ENCODE measurements at places on chromosomes 12 and 14. TPM values are rescaled to one million over a fixed set of nuclear protein-coding genes. Genes with fewer than 3 reads are reported as not detected.

Gene POTEM
- not detected for total RNA-seq

- DNase-seq: no peak
Measured at GRCh38 chr14:26598672-26599131, 869 bp upstream of the NOVA1 start.

Gene ARMH4
- total RNA-seq: 16.2 TPM

DNA sequence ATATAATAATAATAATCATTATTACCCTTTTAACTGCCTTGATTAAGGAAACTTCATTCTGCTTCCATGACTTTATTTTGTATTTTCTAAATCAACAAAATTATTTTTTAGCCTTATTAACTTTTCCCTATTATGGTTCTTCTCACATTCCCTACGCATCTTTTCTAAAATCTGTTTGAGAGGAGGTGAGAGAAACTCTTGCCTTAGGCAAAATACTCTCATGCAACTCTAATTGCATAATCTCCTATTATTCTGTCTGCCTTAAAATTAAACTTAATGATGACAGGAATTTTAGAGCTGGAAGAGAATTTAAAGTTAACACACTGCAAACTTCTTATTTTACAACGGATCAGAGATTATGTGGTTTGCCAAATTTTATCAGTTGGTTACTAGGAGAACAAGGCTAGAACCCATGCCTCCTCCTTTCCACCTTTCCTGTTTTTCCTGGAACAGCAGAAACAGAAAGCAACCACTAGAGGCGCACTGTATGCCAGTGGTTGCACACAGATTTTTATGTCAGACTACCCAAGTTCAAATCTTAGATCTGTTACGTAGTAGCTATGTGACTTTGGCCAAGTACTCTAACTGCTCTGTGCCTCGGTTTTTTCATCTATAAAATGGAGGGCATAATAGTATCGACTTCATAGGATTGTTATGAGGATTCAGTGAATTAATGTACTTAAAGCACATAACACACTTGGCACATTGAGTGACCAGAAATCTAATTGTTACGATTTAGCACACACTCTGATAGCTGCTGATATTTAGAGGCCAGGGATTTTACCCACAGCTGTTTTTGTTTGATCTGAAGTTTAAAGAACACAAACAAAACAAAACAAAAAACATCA is 4.3 kb upstream of the BRMS1L start:
- DNase-seq: peak; percentile 44

DNA sequence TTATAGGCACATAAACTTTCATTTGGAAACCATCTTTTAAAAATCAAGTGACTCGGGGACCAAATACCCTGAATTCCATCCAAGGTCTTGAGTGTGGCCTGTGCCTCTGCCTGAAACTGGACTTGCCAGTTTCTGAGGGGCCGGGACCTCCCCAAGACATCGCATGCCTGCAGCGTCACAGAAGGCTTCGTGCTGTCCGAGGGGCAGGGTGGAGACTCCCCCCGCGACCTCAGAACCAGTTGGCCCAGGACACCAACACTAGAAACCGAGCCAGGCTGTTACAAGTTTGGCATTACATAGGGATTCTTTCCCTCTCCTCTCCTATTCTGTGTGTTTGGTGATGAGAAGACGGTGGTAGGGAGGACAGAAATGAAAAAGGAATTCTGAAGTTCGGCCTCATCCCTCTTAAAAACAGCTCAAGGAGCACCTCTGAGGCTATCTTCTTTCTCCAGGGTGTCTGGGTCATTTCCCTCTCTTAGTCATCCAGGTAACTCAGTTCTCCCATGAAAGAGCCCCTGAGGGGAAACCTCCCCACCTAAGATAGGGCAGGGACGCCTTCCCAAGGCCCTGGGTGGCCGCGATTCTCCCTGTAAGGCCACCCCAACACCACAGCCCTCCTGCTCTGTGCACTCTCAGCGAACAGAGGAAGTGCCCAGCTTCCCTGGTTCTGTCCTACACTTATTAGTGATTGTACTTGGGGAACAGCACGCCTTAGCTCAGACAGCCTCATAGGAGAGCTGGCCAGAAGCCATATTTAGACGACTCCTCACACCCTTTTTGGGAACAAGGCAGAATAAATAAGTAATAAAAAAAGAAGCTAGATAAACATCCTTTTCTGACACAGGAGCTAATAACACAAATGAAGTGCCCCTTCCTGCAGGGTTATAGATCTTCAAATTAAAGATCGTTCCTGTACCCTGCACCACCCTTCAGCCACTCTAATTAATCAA is 93.8 kb downstream of the BCL11B start:
- no peak for DNase-seq

- DNase-seq: no peak
Measured at GRCh38 chr12:70364695-70365397, 1.2 kb upstream of the KCNMB4 start.

DNA sequence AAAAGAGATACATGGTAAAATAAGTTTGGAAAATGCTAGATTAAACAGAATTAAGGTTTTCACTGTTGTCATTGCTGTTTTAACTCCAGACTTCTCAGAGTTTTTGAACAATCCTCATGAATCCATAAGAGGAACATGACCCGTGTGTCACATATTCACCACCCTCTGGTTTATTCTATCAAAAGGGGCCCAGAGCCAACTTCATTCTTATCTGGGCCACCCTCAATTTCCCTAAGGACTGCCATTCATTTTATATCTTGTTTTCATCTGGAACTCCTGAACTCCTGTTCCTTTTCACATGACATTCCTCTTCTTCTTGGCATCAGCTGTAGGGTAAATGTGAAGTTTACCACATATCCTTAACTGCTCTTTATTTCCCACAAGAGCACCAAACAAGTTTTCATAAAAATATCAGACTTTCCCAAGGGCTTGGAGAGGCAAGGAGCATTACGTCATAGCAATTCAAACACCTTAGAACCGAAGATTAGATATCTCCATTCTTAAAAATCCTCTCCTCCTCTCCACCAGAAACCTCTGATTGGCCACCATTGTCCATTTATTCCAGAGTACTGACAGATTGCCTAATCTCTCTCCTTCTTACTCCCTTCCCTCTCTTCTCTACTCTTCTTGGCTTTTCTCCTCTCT is 225.2 kb downstream of the SEC23A start:
- no peak for DNase-seq

DNA sequence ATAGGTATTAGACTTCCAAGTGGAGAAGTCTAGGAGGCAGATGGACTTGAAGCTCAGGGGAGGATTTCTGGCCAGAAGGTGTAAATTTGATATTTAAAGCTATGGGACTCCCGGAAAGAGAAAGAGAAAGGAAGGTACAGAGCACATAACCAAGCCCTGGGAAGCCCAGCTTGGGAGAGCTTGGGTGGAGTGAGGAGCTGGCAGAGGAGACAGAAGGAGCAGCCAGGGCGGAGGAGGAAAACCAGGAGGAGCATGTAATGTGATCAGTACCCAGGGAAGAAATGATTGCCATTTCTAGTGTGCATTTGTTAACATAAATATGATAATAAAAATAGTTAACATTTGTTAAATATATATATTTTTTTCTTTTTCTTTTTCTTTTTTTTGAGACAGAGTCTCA is 67.4 kb downstream of the KICS2 start:
- no peak for DNase-seq

DNA sequence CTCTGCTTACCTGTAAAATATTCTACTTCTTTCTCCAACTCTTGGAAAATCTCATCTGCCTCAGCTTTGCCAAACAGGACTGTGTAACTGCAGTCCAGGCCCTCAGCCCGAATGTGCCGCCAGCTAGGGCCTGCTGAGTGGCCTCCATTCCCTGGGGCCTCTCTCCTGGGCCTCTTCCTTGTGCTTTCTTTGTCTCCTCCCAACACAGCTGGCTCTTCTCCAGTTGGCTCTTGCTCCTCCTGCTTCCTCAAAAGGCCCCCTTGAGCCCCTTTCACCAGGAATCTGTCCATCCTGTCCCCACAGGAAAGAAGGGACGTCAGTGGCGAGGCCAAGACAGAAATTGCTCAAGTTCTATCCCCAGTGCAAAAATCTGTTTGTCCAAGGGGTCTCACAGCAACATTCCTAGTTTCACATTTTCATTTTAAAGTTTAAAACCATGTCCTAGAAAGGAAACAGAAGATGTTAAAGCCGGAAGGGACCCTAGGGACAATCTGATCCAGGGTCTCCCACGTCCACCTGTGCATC is 713 bp downstream of the ALKBH2 start:
- no peak for DNase-seq

DNA sequence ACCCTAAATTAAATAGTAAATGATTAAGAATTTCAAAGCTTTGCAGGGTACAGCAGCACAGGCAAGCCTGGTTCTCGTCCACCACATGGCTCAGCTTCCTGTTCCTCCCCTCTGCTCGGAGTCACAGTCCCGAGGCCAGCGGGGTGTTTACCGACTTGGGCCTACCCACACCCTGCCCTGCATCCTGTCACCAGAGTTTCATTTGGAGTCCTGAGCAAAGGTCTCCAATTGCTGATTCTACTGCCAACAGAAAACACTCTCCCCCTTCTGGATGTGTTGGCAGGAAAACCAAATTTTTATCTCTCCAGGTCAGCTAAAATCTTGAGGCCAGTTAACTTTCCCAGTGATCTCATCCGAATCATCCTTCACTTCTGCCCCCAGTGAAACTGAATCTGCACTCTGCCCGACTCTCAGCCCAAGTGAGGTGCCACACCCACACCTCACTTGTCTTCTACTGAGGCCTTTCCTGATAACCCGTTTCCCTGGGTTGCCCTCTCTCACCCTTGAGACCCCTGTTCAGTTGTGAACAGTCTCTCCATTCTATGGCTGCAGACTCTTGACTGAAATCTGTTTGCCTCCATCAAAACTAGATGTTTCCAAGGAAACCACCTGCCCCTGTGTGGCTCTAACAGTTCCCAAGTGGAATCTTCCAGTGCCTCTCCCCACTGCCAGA is 71.2 kb downstream of the VCPKMT start:
- DNase-seq: peak; percentile 65

DNA sequence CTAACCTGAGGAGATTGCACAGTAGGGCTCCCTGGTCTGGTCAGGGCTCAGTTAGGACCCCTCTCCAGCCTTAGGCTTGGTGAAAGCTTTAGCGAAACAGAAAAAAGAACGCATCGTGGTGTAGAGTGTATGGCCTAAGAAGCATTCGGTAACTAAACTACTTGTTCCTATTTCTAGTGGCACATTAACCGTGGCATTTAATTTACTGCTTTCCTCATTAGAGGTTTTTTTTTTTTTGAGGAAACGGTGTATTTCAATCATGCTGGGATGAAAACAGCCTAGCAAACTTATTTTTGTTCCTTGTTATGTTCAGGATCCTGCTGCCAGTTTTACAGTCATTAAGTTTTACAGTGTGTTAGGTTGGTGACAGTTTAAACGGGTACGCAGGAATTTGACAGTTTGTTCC is 518 bp upstream of the OSBPL8 start:
- peak; percentile 44 for DNase-seq

Gene C12orf54
- total RNA-seq: not detected

DNA sequence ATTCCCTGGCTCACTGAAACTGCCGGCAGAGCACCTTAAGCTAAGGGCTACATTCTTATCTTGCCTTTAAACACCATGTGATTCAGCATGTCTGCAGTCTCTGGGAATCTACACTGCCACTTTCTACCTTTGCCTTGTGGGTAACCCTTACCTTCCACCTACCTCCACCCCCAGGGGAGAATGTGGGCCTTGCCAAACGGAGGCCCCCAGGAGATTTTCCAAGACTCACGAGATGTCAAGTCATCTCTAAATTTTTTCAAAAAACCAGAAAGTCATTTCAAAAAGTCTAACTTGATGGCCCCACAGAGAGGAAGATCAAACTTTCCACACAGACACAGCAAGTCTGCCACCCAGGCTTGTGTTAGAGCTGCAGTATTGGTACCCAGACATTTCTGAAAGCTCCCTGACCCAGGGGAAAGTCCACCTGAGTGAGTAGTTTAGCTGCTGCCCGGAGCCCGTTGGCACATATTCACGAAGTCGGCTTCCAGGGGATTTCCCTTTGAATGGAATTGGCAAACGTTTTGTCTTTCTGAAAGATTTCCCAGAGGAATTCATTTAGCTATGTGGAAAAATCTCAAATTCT is 4.7 kb upstream of the PSMA6 start:
- DNase-seq: peak; percentile 36

- no peak for DNase-seq
Measured at GRCh38 chr12:96274331-96274730, 80.2 kb downstream of the ELK3 start.

- no peak for DNase-seq
Measured at GRCh38 chr14:34642595-34642994, 12.6 kb upstream of the SNX6 start.

Gene ZFHX2
- 1.8 TPM for total RNA-seq

GRCh38 chr12:122067966-122068365 is 10.6 kb upstream of the MLXIP start:
- no peak for DNase-seq

DNA sequence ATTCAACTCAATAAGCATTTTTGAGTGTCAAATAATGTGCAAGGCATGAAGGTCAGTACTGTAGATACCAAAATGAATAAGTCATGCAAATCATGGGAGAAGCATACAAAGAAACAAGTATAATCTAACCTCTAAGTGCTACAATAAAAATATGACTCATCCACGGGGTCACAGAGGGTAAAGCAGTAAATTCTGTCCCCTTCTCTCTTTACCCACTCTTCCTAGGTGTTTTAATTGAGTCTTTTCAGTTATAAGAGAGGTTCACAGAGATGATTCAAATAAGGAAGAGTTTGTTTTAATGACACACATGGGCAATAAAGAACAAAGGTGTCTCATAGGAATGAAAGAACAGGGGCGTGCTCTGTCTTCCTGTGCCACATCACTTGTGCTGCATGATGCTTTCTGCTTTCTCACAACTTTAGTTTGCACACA is 71.5 kb upstream of the DAAM1 start:
- DNase-seq: peak; percentile 49

DNA sequence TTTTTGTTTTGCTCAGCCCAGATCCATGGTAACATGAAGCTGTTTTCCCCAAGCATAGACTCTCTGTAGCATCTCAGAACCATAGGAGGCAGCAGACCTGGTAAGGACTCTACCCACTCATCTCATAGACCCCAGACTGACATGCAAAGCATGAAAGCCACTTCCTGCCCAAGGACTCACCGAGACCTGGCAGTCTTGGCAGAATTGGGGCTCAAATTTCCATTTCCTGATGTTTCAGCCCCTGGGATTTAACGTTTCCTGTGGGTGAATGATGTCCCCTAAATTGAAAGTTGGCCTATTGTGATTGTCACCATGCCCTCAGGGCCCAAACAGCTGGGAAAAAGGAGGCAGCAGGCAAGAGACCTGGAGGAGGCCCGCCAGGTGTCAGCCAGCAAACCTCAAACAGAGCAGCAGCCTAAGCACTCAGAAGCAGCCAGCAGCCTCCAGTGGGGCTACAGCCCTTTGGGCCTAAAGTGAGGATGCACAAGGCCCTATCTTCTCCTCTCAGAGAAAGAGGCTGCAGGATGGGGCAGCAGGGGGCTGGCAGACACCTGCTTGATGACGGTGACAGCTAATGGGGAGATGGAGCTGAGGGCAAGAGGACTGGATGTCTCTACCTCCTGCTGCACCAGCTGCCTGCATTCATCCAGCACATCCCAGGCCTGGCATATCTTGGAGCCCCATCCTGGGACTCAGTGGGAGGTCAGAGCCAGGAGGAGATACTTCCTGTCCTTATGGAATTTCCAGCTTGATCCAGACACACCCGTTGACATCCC is 8.5 kb downstream of the KRT85 start:
- DNase-seq: no peak

GRCh38 chr14:91228112-91229004 is 16.1 kb downstream of the GPR68 start:
- peak; percentile 80 for DNase-seq

Data from renal cortical epithelial cell (primary cell).